ENCODE measurements at places on chromosomes 5 and 9.
A peak's percentile ranks its signal among the peaks of the same experiment; 100 is the strongest.

GRCh38 chr9:109403766-109404320 is 83.0 kb upstream of the EPB41L4B start:
- no peak for DNase-seq

DNA sequence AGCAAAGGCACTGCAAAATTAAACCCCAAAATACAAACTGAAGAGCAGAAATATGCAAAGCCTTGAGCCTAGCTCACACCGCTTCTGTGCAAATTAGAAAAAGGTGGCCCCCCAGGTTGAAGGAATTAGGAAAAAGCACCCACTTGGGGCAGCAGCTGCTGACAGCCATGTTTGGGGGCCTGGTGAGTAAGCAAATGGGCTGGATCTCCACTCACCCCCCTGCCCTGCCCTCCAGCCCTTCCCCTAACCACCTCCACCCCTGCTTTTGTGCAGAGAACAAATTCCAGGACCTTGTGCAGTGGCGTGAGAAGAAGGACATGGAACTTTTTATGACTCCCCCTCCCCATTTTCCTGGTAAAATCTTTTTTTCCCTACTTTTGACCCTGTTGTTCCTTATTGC is 92.0 kb upstream of the DNAH5 start:
- DNase-seq: no peak

- DNase-seq: no peak
Measured at GRCh38 chr9:18791074-18791473, 241.9 kb downstream of the SAXO1 start.

GRCh38 chr5:134086943-134087305 is 27.6 kb upstream of the TCF7 start:
- peak; percentile 71 for DNase-seq

- DNase-seq: no peak
Measured at GRCh38 chr5:124630767-124631704, 115.4 kb downstream of the ZNF608 start.

DNA sequence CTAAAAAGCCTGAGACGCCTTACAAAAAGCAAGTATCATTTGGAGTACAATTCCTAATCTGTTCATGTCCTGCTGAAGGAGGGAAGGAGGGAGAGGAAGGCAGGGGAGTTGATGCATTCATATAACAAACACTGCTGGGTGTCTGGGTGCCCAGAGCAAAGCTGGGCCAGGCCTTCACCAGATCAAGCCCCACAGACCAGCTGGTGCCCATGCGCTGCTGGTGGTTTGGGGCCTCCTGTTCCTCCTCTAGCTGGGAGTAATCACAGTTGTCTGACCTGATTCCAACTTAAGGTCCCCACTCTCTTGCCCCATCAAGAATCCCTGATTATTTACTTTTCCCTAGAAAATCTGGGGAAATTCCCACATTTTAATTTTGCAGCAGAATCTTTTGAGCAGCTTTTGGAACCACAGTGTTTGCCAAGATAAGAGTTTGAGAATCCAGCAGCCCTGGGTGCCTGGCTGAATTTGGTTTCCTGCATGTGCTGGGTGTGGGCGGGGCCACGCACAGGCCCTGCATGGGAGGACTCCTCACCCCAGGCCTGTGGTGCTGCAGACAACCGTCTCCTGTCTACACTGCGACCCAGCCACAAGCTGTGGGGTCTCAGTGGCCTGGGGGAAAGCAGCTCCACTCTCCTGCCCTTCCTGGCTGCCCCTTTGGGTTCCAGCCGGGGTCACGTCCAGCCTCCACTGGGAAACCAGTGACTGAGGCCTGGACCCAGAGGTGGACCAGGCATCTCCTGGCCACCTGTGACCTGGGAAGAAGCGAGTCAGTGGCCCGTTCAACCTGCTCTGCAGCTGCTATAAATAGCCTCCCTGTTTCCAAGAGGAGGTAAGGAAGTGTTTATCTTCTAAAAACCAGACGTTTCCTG is 47.5 kb downstream of the NEURL1B start:
- DNase-seq: no peak

- DNase-seq: no peak
Measured at GRCh38 chr9:94945197-94946144, 219.0 kb downstream of the AOPEP start.

GRCh38 chr5:50929174-50929573 is 262.7 kb downstream of the PARP8 start:
- no peak for DNase-seq

DNA sequence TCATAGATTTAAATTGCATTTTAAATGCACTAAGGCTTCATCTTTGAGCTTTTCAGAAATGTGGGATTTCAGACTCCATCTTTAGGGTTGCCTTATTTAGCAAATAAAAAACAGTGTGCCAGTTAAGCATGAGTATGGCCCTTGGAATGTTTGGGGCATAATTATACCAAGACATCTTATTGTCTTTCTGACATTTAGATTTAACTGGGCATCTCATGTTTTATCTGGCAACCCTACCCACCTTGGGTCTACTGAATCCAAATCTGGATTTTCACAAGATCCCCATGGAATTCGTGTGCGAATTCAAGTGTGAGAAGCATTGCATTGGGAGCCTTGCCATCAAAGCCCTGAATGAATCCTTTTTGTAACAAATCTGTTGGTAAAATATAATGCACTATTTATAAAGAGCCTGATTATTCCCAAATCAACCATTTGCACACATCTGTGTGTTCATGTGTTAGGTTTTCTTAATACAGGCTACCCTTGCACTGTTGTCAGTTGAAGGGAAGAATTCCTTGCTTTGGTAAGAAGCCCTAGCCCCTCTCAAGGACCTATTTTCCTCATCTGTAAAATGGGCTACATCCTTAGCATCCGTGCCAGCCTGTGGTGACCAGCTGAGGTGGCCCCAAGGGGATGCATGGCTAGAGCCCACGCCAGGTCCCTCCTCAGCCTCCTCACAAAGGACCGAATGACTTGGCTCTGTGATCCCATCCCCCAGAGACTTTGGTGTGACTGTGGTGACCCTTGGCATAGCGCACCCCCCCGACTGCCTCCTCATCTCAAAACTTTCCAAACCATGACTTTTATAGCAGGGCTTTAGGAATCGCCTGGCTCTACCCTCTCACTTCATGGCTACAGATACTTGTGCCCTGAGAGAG is 8.1 kb downstream of the GSN start:
- no peak for DNase-seq

DNA sequence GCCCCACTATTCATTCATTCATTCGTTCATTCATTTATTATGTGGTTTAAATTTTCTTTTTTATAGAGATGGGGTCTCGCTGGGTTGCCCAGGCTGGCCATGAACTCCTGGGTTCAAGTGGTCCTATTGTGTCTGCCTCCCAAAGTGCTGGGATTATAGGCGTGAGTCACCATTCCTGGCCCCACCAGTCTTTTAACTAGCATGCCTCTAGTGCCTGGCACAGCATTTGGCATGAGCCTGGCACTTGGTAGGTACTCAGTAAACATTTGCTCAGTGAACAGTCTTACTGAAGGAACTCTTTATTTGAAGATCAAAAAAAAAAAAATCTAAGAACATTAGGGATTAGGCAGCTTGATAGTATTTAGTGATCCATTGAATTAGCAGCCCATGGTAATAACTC is 98.1 kb downstream of the KDM4C start:
- DNase-seq: no peak

GRCh38 chr9:14302405-14302804 is 11.5 kb downstream of the NFIB start:
- DNase-seq: no peak

DNA sequence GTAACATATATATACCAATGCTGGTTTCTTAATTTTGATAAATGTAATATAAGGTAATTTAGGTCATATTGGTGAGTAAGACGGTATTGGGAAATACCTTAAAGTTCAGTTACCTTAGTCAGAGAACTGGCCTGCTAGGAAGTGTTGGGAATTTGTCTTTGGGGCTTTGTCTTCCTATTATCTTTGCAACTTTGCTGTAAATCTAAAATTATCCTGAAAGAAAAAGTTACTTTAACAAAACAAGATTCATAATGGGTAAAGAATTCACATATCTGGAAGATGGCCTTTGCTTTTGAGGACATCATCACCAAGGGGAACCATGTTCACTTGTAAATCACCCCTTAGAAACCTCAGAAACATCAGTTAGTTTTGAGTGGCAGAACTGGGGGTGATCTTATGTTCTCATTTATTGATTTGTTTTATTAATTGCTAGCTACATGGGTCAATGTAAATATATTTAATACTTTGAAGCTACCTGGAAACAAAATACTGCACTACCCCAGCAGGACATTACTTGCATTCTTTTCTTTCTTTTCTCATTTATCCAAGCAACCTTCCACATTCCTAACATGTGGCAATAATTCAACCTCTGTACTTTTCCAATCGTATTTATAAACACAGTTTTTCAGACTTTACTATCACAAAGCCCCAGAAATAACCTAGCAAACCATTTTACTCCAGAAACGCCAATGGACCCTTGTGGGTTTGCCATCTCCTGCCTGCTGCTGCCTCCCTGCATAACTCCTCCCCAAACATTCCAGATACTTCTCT is 41.4 kb downstream of the GLIS3 start:
- DNase-seq: no peak

DNA sequence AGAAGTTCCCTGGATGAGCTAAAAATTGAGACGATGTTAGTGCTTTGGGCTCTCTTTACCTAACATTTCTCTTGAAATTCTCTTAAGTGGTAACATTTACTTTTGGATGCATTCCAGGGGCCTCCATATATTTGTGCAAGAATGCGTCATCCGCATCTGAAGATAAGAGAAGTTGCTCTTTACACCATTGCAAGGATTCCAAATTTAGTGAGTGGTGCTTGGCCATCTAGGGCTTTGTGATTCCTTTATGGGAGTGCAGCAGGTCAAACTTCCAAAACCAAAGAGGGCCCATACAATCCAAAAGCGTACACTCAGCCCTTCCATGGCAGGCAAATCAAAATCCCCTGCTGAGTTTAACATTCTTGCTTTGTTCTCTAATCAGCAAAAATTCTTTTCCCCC is 102.0 kb upstream of the DMAC1 start:
- DNase-seq: no peak

DNA sequence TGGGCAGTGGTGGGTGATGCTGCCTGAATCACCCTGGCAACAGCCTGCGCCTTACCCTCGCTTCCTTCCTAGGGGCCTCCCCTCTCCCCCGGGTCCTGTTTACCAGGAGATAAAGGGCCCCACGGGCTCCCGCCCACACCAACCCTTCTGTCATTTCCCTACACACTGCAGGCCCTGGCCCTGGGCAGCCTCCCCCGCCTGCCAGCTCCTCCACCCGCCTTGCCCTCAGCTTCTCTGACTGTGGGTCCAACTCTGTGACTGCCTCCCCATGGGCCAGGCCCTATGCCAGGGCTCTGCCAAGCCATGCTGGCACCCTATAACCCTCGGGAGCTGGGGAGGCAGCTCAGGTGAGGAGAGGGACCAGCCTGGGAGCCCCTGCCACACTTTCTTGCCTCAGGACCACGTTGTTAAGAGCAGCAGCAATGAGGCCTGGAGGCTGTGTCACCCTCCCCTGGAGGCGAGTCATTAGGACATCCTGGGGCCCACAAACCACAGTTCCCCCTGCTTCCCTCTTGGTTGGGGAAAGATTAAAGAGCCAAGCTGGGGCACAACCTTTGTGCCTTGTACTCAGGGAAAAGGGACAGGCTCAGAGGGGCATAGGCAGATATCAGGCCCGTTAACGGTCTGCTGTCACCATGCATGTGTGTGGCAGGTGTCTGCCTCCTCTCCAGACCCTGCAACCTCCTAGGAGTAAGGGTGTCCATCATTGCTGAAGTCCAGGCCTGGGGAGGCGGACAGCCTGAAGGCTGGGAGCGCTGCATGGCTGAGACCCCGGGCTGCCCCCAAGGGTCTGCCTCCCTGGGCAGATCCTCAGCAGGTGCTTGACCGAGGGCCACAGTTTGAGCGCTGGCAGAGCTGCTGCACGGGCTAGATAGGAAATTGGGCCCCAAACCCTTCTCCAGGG is 2.8 kb downstream of the MGAT4B start:
- DNase-seq: no peak

- DNase-seq: no peak
Measured at GRCh38 chr5:146098047-146098446, 7.3 kb downstream of the PLAC8L1 start.

GRCh38 chr9:94287877-94288513 is 28.9 kb downstream of the ZNF169 start:
- no peak for DNase-seq

DNA sequence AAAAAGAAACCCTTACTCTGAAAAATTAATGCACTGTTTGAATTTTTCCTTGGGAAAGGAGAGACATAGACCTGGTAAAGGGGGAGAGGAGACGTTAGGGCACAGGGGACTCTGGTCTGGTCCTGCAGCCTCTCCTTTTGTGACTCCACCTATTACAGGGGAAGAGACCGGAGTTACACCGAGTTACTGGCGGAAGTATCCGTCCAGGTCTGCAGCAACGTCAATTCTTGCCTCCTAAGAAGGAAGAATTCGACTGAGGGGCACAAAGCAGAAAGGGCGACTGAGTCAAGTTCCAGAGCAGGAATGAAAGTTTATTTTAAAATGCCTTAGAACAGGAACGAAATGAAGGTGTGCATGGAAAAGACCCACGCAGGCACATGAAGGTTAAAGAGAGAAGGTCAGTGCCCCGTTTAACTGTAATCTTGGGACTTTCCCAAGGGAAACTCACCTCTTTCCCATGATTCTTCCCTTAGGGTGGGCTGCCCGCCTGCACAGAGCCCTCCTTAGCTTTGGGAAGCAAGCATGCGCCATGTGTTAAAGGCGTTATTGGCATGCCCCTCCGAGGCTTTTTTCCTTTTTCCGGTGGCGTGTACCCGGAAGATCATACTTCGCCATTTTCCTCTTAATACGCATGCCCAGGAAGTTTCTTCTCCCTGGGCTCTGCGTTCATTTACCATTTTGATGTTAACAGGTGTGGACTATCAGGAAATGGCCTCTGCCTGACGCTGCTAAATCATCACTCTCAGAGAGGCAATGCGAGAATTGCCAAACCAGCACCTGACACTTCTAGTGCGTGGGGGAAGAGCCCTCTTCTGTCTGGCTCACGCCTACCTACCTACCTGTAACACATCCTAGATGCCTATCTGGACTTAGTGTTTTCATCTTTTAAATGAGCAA is 409.6 kb upstream of the PAPPA start:
- no peak for DNase-seq

- DNase-seq: no peak
Measured at GRCh38 chr9:33101104-33101951, 24.9 kb upstream of the SMU1 start.

- DNase-seq: no peak
Measured at GRCh38 chr5:41118177-41118576, 47.0 kb upstream of the MROH2B start.

GRCh38 chr9:6764950-6765349 is 7.2 kb downstream of the KDM4C start:
- DNase-seq: no peak

DNA sequence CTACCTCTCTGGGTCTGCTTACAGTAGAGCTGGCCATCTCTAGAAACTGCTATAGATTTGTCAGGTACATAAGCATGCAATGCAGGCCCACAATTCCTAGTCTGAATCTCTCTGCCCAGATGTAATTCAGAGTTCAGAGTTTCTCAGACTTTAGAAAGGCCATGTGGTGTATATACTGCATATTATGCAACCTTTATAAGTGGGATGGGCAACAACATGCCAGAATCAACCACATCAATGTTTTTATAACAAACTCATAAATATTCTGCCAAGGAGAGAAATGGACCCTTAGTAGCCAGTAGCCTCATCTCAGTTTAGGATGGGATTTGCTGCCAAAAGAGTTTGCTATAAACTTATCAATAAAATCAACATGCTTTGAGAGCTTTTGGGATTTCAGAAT is 78.8 kb downstream of the SLC1A1 start:
- DNase-seq: no peak

GRCh38 chr9:133726401-133727276 is 11.5 kb downstream of the SARDH start:
- peak; percentile 29 for DNase-seq

GRCh38 chr5:81241001-81241400 is 7.9 kb downstream of the CKMT2 start:
- DNase-seq: no peak

GRCh38 chr5:174204535-174205313 is 159.2 kb downstream of the NSG2 start:
- no peak for DNase-seq

All from stimulated activated CD8-positive, alpha-beta memory T cell treated with anti-CD3 and anti-CD28 coated beads, Interleukin-4, amount 100 ng/mL, for 4 hours (primary cell).